ENCODE measurements at places on chromosomes 1 and 21.

DNA sequence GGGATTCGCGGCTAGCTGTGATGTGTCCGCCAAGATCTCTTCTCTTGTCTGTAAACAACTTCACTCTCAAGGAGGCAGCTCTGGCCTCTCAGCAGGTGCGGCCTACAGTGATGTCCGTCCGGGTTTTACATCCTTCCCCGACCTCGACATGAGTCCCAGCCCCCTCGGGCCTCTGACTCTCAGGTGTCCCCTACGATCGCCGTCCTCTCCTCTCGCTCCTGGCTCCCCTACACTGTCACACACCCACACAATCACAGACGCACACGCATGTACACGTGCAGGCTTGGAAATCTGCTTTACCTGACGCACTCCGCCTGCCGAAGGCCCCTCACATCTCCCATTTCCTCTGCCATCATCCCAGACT, 797 bp upstream of the RSPH1 start:
- no peak for DNase-seq

DNA sequence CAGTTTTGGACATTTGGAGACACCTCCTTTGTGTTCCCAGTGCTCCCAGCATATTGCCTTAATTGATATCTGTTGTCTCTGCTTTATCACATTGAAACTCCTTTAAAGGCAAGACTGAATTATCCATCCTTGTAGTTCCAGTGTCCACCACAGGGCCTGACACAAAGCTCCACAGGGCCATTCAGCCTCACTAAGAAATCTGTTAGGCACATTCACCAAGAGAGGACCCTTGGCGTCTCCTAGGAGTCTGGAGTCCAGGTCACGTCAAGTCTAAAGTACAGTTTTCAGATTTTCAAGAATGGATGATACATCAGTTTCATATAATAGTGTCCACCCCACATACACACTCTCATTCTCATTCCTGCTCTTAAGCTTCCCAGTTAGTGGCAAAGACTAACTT, 4.8 kb downstream of the ACP6 start:
- DNase-seq = no peak

- DNase-seq = no peak
Observed at GRCh38 chr1:75671708-75672107, 52.8 kb upstream of the ACADM start.

DNA sequence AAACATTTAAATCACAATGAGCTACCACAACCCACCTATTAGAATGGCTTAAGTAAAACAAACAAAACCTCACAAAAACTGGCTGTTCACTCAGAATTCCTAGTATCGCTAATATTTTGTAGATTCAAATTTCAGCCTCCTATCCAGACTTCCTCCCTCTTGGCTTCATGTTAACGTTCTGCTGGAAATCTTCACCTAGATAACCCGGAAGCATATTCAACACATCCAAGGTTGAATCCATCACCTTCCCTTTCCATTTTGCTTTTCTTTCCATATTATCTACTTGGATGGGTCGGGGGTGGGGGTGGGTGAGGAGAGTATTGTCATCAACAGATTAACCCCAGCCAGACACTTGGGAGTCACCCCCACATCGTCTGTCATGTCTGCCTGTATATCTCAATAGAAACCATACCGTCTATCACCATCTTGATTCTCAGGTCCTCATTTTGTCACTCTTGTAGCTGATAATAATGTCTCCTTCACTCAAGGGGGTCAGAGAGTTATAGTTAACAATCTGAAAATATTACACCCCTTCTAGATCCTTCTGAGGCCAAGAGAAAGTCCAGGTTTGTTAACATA, 1.7 kb upstream of the DPH5 start:
- no peak for DNase-seq

GRCh38 chr1:45752014-45752413, 1.6 kb upstream of the IPP start:
- no peak for DNase-seq

Data from fibroblast of skin of left quadriceps (primary cell).